ENCODE measurements at places on chromosomes 4 and X.

DNA sequence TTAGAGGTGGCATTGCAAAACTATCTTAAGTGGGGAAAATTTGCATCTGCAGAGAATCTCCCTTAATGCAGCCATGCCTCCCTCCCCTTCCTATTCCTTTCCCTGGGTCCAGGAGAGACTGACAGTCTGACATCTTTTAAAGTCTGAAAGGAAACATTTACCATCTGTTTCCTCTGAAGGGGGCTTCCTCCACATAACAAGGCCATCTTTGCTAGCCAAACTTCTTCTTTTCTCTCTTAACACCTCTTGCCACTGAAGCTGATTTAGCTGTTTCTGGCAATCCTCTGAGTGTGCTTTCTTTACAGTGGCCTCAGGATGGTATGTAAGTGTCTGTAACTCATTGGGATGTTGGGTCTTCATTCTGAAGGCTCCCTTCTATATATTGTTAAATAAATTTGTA, 34.6 kb upstream of the AADAT start:
- DNase-seq = no peak

DNA sequence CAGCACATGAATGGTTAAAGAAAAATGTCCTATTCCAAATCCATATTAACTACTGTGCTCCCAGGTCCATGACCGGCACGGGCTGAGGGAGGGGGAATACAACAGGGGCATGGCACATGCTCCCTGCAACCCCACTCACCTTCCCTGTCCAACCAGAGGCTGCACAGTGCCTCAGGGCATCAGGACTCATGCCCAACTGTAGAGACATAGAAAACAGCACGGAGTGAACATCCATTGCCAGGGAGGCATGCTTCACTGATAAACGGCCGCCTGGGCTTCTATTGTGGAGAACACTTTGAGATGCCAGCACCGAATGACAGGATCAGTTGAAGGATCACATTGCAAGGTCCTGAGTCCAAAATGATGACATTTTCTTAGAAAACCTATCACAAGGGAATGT, 140.6 kb downstream of the STK32B start:
- DNase-seq = no peak

DNA sequence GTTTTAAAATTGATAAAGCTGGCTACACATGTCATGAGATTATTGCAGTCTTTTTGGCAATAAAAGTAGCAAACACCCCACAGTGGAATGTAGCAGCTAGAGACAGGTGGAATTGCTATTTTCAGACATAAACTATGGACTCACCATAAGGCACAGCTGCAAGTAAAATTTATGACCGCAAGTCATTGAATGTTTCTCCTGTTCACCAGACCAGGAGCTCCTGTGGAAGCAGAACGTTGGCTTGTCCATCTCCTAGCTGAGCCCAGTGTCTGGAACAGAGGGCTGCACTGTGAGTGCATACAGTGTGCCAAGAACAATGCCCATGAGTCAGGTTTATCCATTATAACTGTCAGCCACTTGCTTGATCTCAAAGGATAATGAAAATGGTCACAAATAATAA, 538.2 kb downstream of the INPP4B start:
- no peak for DNase-seq

GRCh38 chrX:134525086-134525792, 65.3 kb downstream of the HPRT1 start:
- DNase-seq = no peak

DNA sequence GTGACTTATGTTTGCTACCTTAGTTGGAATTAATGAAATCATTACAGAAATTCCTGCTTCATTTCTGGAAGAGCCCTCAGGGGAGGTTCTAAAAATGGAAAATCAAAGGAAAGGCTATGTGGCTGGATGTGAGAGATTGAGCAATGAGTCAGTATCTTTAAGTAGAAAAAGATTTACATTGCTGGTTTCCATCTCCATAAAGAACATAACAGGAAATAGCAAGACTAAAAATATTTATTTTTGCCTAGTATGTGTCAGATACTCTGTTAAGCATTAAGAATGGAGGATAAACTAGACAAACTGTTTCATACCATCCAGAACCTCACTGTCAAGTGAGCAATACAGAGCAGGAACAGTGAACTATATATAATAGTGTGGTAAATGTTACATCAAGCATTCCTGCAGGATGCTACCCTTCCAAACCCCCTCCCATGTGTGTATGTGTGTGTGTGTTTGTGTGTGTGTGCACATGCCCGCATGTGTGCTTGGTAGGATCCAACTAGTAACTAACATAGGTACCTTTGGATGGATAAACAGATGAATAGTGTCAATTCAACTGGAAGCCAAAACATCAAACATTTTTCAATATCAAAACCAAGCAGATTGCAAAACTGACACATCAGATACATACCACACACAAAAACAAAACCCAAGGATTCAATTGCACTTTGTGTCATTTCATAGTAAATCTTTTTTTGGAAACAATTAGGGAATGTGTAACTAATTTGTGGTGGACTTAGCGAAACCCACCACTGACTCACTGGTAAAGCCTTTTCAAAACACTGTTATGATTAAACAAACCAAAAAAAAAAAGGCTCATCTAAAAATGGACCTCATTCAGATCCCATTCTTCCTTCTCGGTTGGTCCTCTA, 223.4 kb downstream of the SHROOM3 start:
- DNase-seq = no peak

- no peak for DNase-seq
Measured at GRCh38 chrX:38371641-38372040, 19.2 kb downstream of the OTC start.

GRCh38 chrX:3609810-3610209, 103.6 kb downstream of the PRKX start:
- no peak for DNase-seq

DNA sequence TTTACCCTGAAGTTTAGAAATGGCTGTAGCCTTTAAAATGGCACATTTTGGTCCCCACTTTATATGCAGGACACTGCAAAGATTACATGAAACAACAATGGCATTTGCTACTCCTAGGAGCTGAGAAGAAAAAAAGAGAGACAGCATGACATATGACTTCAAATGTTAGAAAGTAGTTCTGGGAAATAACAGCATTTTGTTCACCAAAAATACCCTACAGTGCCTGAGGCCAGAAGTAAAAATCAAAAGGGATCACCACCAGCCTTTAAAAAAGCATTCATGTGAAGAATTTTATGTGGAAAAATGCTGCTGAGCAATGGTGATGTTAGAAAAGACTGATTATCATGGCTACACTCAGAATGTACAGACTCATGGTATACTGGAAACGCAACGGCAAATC, 110.0 kb downstream of the DTHD1 start:
- no peak for DNase-seq

- no peak for DNase-seq
Measured at GRCh38 chrX:98459669-98460068, 1576.0 kb downstream of the RPA4 start.

GRCh38 chrX:34810364-34810763, 132.2 kb upstream of the FAM47B start:
- no peak for DNase-seq

DNA sequence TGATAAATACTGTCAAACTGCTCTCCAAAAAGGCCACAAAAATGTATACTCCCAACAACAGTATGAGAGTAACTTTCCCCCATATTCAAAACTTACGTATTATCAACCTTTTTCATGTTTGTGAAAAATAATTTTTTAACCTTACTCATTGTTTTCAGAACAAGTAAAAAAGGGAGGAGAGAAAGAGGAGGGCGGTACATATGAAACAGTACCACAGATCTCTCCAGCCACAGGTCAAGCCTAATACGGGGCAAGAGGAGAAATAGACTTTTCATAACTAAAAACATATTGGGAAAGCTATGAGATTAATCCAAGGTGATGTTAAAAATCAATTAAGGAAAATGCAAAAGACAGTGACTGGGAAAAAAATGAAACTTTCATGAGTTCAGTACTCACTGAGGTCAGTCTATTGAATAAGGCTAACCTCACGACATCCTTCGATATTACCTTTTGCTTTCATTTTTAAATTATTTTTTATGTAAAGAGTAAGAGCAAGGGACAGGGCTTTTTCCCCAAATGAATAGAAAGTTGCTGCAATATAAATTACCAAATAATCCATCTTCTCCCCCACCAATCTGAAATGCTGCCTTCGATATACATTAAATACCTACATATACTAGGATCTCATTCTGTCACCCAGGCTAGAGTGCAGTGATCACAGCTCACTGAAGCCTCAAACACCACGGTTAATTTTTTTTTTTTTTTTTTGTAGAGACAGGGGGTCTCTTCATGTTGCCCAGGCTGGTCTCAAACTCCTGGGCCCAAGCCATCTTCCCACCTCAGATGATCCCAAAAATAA, 25.3 kb downstream of the FBXW7 start:
- no peak for DNase-seq
